ENCODE measurements at places on chromosomes 3 and 15.

GRCh38 chr15:39447881-39448280 is 133.0 kb upstream of the THBS1 start:
- DNase-seq = no peak

GRCh38 chr3:32321095-32321790 is 70.4 kb upstream of the CMTM7 start:
- DNase-seq = no peak

DNA sequence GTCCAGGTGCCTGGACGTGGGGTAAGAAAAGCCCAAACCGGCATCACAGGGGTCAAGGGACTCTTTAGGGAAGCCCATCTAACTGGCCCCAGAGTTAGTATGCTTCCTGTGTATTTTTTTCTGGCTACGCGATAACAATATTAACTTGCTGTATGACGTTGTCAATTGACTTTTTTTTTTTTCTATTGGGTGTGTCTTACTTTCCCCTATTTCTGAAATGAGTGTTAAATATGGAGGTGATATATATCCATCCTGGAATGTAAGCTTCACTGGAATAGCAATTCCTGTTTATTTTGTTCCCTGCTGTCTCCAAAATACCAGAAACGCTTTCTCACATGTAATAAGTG is 598 bp upstream of the GMNC start:
- no peak for DNase-seq

GRCh38 chr3:107100573-107100972 is 276.7 kb upstream of the CCDC54 start:
- DNase-seq = no peak

DNA sequence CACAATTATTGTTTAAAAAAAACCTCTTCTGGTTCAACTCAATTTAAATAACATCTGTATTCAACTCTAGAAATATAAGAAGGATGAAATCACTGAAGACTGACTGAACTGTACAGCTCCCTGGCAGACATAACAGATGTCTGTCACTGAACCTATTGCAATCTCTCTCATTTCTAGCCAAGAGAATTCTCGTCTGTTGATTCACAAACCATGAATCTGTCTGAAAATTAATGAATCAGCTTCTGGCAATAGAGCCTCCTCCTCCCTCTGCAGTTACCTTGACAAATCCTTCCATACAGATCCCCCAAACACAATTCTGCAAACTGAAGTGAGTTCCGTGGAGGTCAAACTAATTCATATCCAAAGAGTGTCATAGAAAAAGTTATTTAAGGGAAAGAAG is 561.4 kb downstream of the PYDC2 start:
- DNase-seq = no peak

DNA sequence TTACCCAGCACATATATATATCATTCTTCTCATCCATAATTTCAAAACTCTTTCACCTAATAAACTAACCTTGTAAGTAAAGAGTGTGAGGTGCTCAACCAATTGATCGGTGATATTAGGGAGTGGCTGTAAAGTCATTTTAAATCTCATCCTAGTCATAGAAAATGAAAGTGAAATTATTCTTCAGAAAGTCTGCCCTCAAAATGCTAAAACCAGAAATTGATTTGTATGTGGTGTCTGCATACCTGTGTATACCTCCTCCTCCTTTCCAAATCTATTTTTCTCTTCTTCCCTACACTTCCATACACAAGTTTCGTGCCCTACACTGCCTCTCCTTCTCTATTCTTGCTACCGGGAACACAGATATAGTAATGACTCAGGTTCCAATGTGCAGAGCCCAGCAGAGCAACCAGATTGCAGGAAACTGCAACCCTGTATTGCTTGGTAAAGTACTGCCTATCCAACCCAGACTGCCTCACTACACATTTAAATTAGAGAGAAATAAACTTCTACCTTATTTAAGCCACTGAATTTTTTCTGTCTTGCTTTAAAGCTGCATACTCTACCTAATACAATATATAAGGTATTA is 7.4 kb upstream of the TBC1D5 start:
- DNase-seq = peak; percentile 35

GRCh38 chr3:97235179-97235578 is 420.8 kb downstream of the EPHA6 start:
- no peak for DNase-seq
